Lung (tissue), 17 donors: ENCODE measurements at places on chromosomes 12 and 14. TPM values are rescaled to one million over a fixed set of nuclear protein-coding genes. Genes with fewer than 3 reads are reported as not detected.

GRCh38 chr12:52179396-52179973, 12.3 kb downstream of the KRT80 start:
- H3K27me3 ChIP-seq, result no peaks in the 10 kb centered on the region
- H3K36me3 ChIP-seq, result no peaks in the 10 kb centered on the region
- H3K27ac ChIP-seq, result no peak overlapping the region
- H3K4me3 ChIP-seq, result no peak overlapping the region
- DNase-seq, result no peak

DNA sequence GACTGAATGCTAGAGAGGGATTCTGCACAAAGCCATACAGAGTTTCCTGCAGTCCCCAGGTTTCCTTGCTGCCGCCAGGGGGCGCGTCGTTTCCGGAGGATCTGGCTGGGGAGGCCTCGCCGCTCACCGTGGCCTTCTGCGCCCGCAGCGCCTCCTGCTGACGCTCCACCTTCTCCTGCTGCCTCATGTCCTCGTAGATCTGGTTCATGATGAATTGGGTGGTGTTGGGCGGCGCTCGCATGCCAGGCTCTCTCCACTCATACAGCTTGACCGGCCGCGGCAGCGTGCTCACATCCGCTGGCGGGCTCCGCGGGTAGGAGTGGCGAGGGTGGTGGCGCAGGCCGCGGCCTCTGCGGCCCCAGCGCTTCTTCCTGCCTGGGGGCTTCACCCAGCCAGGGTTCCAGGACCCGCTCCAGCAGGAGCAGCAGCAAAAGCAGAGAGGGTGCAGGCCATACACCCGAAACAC, 987 bp downstream of the CCER1 start:
- H3K27ac ChIP-seq, result no peak overlapping the region
- DNase-seq, result no peak
- no peaks in the 10 kb centered on the region for H3K27me3 ChIP-seq
- H3K36me3 ChIP-seq, result no peaks in the 10 kb centered on the region

- H3K4me1 ChIP-seq, result no peaks in the 10 kb centered on the region
- no peaks in the 10 kb centered on the region for H3K27me3 ChIP-seq
- no peaks in the 10 kb centered on the region for H3K36me3 ChIP-seq
Observed at GRCh38 chr14:53062856-53063255, 90.3 kb downstream of the DDHD1 start.

GRCh38 chr14:34749408-34749807, 35.0 kb upstream of the CFL2 start:
- no peak for DNase-seq
- H3K36me3 ChIP-seq, result no peaks in the 10 kb centered on the region
- no peak overlapping the region for H3K27ac ChIP-seq
- H3K4me1 ChIP-seq, result no peaks in the 10 kb centered on the region
- H3K27me3 ChIP-seq, result no peaks in the 10 kb centered on the region

GRCh38 chr14:34302654-34303053, 159.4 kb downstream of the SPTSSA start:
- H3K4me1 ChIP-seq, result no peaks in the 10 kb centered on the region
- H3K27me3 ChIP-seq, result no peaks in the 10 kb centered on the region
- H3K4me3 ChIP-seq, result no peak overlapping the region
- no peaks in the 10 kb centered on the region for H3K36me3 ChIP-seq

DNA sequence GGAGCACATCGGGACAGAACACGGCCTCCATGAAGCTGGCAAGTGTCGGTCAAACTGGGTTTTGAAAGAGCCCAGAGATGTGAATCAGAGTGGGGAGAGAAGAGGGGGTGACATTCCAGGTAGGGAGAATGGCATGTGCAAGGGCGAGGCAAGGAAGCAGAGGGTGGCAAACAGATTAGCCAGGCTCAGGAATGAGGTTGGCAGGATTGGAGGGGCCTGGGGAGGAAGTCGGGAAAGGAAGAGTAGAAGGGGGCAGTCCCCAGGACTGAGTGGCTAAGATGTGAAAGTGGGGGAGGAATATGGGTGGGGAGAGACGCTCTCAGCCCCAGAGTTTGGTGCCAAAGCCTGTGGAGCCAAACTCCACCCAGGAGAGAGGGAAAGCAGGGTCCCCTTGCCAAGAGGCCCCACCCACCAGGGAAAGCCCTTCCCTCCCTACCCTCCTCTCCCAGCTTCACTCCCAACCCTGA, 5.5 kb upstream of the HDAC7 start:
- H3K4me1 ChIP-seq, result peaks cover 24% of the 10 kb centered on the region
- H3K36me3 ChIP-seq, result no peaks in the 10 kb centered on the region
- no peaks in the 10 kb centered on the region for H3K27me3 ChIP-seq
- no peak for DNase-seq

GRCh38 chr14:101069666-101070362, 166.3 kb upstream of the RTL1 start:
- H3K36me3 ChIP-seq, result no peaks in the 10 kb centered on the region
- no peak overlapping the region for H3K27ac ChIP-seq
- DNase-seq, result no peak
- no peaks in the 10 kb centered on the region for H3K27me3 ChIP-seq

DNA sequence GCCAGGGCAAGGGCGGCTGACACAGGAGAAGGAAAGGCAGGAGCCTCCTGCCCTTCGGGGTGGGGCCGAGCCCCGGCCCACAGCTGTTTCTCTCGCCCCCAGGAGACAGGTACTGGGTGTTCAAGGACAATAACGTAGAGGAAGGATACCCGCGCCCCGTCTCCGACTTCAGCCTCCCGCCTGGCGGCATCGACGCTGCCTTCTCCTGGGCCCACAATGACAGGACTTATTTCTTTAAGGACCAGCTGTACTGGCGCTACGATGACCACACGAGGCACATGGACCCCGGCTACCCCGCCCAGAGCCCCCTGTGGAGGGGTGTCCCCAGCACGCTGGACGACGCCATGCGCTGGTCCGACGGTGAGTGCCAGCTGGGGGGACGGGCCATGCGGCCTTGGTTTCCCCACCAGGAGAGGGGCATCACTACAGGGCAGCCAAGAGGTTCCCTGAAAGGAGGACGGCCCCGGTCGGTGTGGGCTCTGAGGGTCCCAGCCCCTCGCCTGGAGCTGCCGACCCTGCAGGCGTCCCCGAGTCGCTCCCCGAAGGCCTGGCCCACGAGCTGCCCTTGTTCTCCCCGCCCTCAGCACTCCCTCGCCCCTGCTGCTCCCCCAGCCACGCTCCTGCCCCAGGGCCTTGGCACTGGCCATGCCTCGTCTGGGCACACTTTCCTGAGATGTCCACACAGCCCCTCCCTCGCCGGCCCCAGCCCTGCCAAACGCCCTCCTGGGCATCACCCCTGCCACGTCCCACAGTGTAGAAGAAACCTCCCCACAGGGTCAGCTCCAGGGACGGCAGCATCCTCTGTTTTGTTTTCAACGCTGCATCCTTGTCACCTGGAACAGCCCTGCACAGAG, 21.7 kb downstream of the MMP17 start:
- no peak for DNase-seq
- H3K4me1 ChIP-seq, result no peaks in the 10 kb centered on the region
- no peaks in the 10 kb centered on the region for H3K36me3 ChIP-seq
- peaks cover 3% of the 10 kb centered on the region for H3K27me3 ChIP-seq

GRCh38 chr14:54974788-54975414, 52.0 kb downstream of the WDHD1 start:
- DNase-seq, result no peak
- H3K4me3 ChIP-seq, result no peak overlapping the region
- no peaks in the 10 kb centered on the region for H3K4me1 ChIP-seq
- H3K36me3 ChIP-seq, result peaks cover under 1% of the 10 kb centered on the region

The RNASE9 gene
- total RNA-seq, result not detected

The RNASE1 gene
- 511 TPM for total RNA-seq

The BTG1 gene
- total RNA-seq, result 147 TPM

The TFCP2 gene
- total RNA-seq, result 23.2 TPM

The CD163 gene
- total RNA-seq, result 596 TPM
